Suppressor macrophage treated with lipopolysaccharide for 1 hour (primary cell): ENCODE measurements at places on chromosomes 6 and 20.

GRCh38 chr20:24738981-24739633 lies 210.0 kb upstream of the CST7 start:
- DNase-seq, result no peak

- no peak for DNase-seq
These were observed 99.2 kb upstream of the RPS6KA2 start for GRCh38 chr6:166726201-166726600.

DNA sequence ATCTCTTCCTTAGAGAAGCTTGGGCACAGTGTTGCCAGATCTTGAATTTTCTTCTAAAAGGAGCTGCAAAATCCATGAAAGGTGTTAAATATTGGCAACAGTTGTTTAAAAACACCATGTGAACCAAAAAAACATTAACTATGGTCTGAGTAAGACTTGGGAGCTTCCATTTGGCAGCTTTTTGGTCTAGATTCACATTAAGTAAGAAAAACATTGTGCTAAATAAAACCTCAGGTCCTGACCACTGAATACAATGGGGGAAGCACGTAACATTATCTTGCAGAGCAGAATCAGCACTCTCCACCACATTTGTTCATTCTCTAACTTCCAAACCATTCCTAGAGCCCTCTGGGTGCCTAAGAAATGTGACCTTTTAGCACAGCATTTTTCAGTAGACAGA lies 437.6 kb upstream of the PLCB4 start:
- DNase-seq, result no peak

DNA sequence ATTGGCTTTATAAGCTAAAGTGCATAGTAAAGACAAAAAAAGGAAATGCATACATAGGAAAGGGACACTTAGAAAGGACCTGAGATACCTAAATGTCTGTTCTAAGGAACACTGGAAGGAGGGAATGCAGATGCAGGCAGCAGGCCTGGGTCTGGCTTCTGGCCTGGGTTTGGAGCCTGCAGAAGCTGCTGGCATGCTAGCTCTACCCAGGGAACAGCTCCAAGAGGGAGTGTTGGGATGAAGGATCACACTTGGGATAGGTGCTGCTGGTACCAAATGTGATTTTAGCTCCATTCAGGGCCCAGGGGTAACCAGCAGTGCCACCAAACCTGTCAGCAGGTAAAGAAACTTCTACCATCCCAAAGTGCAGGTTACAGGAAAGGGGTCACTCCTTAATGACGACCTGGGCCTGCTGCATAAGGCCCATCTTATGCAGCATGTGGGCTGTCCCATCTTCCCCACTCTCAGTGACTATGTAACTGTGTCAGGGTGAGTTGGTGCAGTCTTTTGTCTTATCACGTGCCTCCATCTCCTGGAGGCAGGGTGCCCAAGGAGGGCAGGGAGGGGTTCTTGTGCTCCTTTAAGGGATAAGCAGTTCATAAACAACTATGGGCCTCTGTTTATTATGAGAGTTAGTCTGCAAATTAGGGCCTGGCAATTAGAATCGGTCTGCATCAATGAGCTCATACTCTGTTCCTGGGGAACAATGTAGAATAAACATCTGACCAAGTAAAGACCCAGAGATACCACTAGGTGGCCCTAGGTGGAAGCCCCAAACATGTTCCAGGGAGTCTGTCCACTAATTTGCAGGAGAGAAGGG lies 26.9 kb downstream of the DDX27 start:
- peak; percentile 64 for DNase-seq

- DNase-seq, result peak; percentile 35
These were observed 76.7 kb downstream of the RNF182 start for GRCh38 chr6:14001329-14002012.

- no peak for DNase-seq
These were observed 79.4 kb downstream of the CD24 start for GRCh38 chr6:106894978-106895702.

GRCh38 chr6:87154641-87154992 lies 748 bp upstream of the ZNF292 start:
- no peak for DNase-seq

DNA sequence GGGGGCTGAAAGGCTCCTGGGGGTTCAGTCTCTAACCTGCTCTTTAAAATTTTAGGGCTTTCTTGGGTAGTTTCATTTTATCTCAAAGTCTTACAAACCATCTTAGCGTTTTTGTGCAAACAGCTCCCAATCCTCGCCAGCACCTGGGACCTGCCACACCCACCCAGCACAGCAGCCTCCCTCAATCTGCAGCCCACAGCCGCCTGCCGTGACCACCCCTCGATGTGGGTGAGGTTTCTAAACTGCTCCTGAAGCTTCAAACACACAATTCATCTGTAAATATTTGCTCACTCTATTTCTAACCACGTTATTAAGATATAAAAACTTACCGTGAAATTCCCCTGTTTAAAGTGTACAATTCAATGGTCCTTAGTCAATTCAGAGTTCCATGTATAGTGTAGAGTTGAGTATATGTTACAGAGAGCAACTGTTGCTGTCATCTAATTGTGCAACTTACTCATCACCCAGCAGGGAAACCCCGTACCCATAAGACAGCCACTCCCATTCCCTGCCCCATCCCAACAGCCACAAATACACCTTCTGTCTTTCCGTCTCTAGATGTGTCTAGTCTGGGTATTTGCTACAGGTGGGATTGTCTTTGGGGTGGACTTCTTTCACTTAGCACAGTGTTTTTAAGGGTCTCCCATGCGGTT lies 381.0 kb downstream of the TAF4 start:
- no peak for DNase-seq

DNA sequence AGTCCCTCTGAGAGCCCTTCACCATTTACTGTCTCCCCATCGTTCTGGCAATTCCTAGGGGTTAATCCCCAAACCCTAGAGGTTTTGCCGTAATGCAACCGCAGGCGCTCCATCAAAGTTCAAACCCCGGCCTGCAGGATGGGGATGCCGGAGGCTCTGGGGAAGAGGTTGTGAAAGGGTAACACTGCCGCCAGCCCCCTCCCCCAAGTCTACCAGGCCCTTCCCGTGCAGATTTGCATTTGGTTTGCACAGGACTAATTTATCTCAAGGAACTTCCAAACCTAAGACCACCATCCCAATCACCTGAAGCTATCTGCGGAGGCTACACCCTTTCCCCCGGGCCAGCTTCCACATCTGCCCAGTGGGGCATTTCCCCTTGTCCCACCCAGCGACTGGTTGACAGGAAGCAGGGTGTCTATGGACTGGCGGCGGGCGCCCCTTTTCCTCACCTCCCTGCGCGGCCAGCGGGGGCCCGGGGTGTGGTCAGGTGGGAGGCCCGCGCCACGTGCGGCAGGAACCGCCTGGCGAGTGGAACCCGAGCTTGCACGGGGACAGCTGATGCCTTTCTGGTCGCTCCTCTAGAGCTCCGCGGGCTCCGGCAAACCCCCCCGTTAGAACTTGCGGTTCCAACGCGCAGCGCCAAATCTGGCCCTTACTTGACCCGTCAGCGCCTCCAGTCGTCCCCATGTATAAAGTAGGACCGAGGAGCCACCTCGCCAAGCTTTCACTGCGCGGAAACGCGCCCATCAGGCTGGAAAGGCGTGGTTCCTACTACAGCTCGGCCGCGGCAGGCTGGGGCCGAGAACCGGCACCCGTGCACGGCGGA lies 9.4 kb upstream of the SLC4A11 start:
- DNase-seq, result peak; percentile 51

GRCh38 chr6:17169291-17169690 lies 67.4 kb downstream of the STMND1 start:
- no peak for DNase-seq

GRCh38 chr6:161459008-161459615 lies 185.3 kb upstream of the AGPAT4 start:
- no peak for DNase-seq

- DNase-seq, result peak; percentile 72
These were observed 18.1 kb downstream of the BPI start for GRCh38 chr20:38321959-38322598.

DNA sequence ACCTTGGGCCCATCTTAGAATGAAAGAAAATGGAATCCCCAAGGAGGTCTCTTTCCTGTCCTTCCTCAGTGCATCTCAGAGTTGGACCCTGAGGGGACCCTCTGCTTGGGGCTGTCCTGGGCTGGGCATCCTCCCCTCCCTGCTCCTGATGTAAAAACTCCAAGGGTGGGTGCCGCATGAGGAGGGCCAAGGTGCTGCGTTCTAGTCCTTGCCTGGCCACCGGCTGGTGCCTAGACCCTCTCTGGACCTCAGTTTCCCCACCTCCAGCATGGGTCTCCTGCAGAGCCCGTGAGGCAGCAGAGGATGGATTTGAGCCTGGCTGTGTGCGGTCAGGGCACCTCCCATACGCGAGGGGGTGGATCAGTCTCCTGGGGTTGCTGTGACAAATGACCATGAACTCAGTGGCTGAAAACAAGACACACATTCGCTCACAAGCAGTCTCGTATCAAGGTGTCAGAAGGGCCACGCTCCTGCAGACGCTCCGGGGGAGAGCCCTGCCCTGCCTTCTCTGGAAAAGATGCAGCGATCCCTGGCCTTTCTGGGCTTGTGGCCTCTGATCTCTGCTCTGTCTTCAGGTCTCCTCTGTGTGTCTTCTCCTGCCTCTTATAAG lies 54.7 kb downstream of the CHMP4B start:
- DNase-seq, result no peak

DNA sequence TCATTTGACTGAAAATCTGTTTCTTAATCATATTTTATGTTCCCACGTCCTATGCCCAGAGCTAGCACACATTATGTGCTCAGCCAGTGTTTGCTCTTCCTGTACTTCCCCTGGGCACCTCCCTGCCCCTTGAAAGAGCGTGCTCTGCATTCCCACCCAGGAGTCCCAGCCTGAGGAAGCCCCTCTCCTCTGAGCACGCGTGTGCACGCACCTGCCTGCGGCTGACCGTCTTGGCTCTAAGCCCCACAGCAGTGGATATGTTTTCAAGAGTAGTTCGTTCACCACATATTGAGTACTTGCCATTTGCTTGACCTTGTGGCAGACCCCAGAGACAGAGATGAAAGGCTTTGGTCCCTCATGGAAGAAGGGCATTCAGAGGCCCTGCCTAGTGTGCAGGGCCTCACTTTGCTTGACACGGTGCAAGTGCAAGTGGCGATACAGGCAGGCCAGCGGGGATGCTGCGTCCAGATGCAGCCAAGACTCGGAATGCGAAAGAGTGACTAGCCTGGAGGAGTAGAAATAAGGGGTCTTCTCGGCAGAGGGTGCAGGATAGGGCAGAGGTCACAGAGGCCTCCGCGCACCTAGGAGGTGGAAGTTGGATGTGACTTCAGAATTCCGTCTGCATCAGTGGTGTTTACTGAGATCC lies 14.1 kb downstream of the SYNDIG1 start:
- no peak for DNase-seq

DNA sequence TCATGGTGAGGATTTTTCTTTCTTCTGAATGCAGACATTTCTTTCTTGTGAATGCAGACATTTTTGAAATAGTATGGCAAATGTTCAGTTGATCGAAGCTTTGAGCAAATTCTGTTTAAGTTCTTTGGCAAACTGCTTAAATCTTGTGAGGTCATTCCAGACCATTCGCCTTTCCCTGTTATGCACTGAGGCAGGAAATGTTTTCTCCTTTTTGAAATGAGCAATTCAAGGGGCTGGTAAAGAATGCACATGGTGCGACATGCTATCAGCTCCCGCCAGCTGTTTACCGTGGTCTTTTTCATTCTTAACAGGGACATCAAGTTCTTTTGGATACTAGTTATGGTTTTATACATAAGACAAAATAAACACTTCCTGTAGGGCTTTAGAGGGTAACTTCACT lies 112.0 kb upstream of the CCN2 start:
- no peak for DNase-seq

- no peak for DNase-seq
These were observed 165.6 kb downstream of the TRIM27 start for GRCh38 chr6:28758046-28758817.

- DNase-seq, result no peak
These were observed 461.9 kb downstream of the GJA1 start for GRCh38 chr6:121897337-121897760.

- no peak for DNase-seq
These were observed 90.4 kb downstream of the SLC23A2 start for GRCh38 chr20:4910951-4911350.

GRCh38 chr20:63032026-63032800 lies 25.4 kb upstream of the BHLHE23 start:
- DNase-seq, result no peak

- DNase-seq, result peak; percentile 27
These were observed 204.7 kb downstream of the ESR1 start for GRCh38 chr6:152012227-152012626.

GRCh38 chr6:50823094-50823920 lies 4.6 kb downstream of the TFAP2B start:
- DNase-seq, result no peak

GRCh38 chr6:143441680-143442545 lies 8.6 kb downstream of the ADAT2 start:
- no peak for DNase-seq

DNA sequence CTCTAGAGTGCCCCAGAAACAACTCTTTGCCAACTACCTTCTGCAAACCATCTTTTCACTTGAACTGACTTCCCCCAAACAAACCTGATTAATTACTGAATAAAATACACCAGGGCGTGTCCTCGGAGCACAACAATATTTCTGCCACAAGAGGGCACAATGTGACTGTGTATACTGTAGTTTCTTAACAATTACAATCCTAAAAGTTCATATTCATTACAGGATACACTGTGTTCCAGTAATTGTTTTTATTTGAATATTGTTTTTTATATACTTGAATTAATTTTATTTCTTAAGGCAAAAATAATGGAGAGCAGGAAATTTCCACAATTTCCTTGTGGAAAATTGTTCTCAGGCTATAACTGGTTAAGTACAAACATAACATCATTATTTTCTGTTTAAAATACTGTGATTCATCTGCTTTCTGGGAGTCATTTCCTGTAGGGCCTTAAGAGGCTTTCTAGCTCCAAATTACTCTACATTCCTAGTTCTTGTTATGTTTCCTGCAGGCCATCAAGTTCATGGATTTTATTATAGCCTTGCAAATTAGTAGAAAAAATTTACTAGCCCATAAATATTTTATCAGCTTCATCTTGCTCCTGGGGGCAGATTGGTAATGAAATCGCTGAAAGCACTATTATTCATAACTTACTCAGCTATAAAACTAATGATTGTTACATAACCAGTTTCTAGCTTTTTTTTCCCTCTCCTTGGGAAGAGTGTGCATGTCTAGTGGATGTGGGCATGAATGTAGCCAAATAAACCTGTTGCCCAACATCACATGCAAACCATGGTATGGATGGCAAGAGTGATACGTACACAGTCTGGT lies 51.9 kb upstream of the SLC22A16 start:
- peak; percentile 87 for DNase-seq
